ENCODE measurements at places on chromosomes 3 and 15.

GRCh38 chr3:194690501-194691372 lies 5.1 kb downstream of the FAM43A start:
- no peak for DNase-seq

- DNase-seq = no peak
These were observed 23.1 kb upstream of the GPR171 start for GRCh38 chr3:151226088-151226563.

- DNase-seq = no peak
These were observed 301.2 kb upstream of the CDIN1 start for GRCh38 chr15:36278219-36278618.

DNA sequence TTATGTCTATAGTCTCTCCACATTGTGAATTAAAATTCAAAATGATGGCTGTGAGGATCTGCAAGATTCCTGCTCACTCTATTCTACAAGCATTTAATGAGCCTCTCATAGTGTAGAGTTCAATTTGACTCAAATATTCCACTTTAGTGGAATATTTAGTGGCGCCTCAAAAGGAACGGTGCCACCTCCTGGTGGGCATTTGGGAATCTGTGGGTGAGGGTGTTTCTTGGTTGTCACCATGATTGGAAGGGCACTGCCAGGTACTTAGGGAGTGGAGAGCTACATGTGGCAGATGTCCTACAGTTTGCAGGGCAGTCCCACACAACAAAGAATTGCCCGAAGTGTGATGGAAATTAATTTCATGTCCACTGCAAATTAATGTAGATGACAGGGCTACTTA lies 21.5 kb upstream of the KCNMB3 start:
- DNase-seq = no peak

GRCh38 chr3:136296960-136297359 lies 46.8 kb downstream of the PCCB start:
- DNase-seq = no peak

DNA sequence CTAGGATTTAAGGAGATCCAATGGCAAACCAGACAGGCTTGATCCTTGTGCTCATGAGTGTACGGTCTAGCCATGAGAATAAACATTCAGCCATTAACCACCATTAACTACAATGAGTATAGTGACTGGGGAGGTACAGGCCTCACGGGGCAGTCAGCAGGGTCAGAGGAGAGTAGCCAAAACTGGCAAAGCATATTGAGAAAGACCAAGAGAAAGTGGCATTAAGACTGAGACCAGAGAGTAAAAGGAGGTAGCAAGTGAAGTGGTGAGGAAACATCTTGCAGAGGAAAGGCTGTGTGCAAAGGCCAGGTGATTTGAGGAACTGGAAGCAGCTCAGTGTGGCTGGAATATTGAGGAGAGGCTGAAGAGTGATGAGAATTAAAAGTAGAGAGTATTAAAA lies 407.2 kb upstream of the LMCD1 start:
- no peak for DNase-seq
